ENCODE measurements at places on chromosomes 13 and 19.
A peak's percentile ranks its signal among the peaks of the same experiment; 100 is the strongest.

DNA sequence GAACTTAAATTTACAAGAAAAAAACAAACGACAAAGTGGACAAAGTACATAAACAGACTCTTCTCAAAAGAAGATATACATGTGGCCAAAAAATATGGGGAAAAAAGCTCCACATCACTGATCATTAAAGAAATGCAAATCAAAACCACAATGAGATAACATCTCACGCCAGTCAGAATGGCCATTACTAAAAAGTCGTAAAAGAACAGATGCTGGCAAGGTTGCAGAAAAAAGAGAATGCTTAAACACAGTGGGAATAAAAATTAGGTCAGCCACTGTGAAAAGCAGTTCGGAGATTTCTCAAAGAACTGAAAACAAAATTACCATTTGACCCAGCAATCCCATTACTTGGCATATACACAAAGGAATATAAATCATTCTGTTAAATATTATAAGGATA lies 132.7 kb downstream of the UGGT2 start:
- DNase-seq = no peak

DNA sequence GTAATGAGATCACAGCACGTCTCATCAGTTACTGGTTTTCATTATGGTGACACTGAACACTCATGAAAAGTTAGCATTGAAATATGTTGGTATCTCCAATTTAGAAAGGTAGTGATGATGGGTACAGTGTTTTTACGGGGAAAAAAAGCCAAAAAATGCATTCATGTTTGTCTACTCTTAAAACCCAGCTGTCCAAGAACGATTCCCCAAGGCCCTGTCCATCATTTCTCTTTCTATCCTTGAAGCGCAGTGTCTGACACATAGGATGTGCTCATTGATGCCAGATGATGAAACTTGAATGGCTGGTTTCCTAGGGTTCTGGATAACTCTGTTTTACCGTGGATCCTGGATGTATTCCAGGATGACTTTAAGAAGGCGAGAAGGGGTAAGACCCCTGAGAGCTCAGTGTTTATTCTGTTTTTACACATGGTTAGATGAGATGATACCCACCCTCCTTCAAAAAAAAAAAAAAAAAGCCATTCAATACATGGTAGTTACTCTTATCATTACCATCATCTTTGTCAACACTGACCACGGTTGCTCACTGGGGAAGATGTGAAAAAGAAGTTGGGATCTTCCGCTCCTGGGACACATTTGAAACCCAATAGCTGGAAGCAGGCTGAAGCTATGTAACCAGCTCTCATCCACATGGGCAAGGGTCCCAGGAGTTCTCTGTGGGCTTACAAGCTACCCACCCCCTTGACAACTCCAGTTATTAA lies 22.5 kb downstream of the SERP2 start:
- DNase-seq = no peak

GRCh38 chr13:107743983-107744382 lies 471.4 kb downstream of the LIG4 start:
- DNase-seq = no peak

GRCh38 chr13:95784161-95784899 lies 107.4 kb downstream of the DNAJC3 start:
- DNase-seq = no peak

DNA sequence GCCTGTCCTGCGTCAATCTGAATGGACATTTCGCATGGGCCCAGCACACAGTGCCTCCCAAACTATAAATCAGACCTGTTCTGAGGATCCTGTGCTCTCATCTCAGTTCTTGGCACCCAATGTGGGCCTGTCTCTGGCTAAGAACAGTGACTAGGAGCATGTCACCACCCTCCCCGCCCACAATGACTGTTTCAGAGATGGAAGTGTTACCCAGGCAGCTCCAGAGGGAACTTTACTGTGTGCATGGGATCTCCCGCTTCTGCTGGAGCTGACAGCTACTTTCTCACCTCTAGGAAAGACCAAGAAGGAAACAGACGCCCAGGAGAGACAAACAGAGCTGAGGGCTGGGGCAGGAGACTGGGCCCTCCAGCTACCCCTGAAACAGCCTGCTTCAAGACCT lies 45.0 kb downstream of the KCTD15 start:
- DNase-seq = no peak

DNA sequence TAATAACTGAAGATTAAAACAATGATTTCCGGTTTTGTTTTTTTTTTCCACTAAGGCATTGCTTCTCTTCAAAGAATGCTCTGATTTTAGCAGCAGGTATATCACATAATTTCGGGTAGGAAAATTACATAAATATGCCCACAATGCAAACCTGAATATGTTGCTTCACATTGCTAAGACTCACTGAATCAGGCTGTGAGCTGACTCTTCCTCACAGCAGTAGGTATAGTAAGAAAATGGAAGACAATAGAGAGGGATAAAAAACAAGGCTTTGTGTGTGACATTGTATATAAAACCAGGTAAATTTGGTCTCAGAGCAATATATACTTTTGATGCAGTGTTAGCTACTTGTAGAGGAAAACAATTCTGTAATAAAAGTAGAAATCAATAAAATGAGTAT lies 1355.0 kb downstream of the OLFM4 start:
- no peak for DNase-seq

DNA sequence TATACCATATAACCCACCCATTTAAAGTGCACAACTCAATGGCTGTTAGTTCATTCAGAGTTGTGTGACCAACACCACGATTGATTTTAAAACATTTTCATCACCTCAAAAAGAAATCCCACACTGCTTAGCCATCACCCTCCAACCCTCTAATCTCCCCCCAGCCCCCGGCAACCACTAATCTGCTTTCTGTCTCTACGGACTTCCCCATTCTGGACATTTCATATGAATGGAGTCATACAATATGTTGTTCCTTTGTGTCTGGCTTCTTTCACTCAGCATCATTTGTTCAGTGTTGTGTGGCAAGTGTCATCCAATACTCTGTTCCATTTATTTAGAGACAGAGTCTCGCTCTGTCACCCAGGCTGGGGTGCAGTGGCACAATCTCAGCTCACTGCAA lies 4.0 kb upstream of the PNMA8B start:
- DNase-seq = no peak

DNA sequence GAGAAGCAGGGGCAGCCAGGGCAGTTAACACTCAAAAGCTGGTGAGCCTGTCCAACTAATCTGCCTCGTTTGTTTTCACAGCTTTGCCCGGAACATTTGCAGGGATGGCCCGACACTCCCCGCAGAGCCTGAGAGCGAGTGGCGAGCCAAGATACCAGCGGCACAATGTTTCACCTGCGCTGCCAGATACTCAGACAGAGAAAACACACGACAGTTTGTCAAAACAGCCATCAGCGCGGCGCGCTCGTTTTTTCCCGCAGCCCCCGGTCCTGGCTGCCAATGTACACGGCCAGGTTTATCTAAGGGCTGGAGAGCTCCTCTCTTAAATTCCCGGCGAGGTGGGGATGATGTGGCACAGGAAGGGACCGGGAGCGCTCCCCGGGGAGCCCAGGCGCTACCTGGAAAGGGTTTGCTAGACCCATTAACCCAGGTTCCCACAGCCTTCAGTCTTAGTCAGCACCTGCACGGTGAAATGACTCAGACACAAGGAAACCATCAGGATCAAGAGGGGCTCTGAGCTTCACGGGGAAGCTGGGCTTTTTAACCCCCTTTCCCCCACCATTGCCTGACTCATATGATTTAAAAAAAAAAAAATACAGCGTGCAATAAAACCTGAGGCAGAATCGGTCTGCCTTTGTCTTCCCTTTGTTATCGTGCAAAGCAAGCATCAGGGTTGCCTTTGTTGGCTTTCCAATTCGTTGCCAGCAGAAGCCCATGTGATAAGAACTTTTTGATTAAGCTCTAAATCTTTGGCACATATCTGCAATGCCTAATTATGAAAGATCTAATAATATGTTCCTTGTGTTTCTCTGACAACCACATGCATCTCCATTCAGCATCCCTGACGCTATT lies 186.2 kb downstream of the EFNB2 start:
- no peak for DNase-seq

DNA sequence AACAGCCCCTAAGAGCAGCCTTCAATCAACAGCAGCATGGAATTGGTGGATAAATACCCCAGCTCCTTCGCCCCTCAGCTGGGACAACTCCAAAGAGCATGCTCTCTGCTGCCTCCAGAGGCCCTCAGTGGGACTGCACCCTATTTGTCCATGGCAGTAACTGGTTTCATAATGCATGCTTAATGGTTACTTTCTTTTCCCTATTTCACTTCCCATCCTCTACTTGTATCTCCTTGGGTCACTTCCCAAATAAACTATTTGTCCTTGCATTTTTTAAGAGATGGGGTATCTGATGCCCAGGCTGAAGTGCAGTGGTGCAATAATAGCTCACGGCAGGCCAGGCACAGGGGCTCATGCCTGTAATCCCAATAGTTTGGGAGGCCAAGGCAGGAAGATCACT lies 13.5 kb upstream of the TPM4 start:
- no peak for DNase-seq

GRCh38 chr19:30444686-30445232 lies 72.6 kb downstream of the ZNF536 start:
- DNase-seq = no peak

DNA sequence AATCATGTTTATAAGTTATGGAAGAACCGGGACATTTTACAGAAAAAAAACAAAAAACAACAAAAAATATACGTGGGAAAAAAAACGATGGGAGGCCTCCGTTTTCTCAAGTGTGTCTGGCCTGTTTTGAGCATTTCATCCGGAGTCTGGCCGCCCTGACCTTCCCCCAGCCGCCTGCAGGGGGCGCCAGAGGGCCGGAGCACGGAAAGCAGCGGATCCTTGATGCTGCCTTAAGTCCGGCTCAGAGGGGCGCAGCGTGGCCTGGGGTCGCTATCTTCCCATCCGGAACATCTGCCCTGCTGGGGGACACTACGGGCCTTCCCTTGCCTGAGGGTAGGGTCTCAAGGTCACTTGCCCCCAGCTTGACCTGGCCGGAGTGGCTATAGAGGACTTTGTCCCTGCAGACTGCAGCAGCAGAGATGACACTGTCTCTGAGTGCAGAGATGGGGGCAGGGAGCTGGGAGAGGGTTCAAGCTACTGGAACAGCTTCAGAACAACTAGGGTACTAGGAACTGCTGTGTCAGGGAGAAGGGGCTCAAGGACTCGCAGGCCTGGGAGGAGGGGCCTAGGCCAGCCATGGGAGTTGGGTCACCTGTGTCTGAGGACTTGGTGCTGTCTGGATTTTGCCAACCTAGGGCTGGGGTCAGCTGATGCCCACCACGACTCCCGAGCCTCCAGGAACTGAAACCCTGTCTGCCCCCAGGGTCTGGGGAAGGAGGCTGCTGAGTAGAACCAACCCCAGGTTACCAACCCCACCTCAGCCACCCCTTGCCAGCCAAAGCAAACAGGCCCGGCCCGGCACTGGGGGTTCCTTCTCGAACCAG lies 1.8 kb upstream of the APOE start:
- peak; percentile 29 for DNase-seq

- DNase-seq = no peak
These were observed 3.7 kb upstream of the TMEM86B start for GRCh38 chr19:55232286-55232602.

DNA sequence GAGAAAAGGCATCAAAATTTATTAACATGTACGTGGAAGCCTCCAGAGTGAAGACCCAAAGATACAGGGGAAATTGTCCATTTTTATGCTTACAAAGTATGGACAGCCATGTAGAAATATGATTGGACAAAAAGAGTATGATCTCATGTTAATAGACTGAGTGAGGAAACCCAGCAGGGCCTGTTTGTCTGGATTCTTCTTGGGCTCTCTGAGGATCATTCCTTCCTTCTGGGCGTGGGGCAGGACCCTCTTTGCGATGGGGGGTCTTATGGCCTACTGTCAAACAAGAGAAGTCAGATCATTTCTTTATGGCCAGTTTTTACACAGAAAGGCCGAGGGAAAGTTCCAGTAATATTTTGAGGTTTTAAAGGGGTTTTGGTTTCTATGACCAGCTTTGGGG lies 110.8 kb downstream of the ESD start:
- DNase-seq = no peak

DNA sequence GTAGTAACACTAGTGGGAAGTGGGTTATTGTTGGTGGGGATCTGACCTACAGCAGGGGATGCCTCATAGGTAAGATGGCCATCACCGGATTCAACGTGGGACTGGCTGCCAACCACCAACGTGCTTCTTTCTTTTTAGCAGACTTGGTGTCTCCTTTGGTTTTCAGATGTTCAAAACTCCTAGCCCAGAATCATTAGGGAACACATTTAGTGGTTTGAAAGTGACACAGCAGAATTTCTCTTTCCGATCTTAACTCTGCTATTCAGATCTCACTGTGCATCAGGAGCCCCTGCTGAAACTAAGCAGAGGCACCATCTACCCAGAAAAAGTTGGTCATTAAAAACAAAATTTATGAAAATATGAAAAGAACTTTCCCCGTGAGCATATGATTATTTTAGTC lies 36.7 kb upstream of the PCDH8 start:
- DNase-seq = no peak

DNA sequence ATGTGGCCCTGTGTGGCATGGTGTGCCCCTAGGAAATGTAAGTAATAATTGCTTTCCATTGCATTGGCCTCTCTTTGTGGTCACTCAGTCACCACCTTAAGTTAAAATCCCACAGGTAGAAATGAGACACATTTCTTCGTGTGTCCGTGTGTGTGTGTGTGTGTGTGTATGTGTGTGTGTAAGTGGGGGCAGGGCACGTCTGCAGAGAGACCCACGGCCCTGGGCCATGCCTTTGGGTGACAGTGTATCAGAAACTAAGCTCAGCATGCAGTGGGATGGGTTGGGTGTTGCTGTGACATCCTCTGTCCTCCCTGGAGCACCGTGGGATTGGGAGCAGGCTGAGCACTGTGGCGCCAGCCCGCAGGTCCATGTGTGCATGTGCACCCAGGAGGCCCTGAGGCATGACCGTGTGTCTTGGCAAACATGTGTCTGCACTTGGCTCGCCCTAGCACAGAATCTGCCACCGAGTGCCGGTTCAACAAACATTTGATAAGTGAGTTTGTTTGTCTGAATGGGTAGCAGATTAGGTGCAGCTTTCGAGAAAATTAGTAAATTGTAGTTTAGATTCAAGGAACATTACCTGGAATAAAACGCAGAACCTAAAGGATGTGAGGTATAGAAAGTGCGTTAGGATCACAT lies 91.8 kb downstream of the WTIP start:
- no peak for DNase-seq
